Kidney glomerular epithelial cell (primary cell): ENCODE measurements at places on chromosomes 11 and 22.

DNA sequence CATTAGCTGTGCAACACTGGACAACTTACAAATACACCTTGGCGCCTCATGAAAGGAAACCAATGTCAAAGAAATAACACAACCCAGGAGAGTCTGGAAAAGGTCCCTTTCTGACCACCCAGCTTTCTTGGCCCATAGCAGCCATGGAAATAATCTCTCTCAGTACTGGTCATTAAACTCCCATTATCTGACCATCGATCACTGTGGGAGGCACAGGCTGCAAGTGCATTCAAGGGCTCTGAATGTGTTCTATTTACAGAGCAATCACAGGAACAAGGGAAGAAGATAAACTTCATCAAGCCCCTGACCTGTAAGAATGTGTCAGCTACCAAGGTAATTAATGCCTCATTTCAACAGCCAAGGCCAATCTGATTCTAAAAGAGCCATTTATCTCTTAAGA, 40.1 kb downstream of the CTSC start:
- peak; percentile 12 for DNase-seq

DNA sequence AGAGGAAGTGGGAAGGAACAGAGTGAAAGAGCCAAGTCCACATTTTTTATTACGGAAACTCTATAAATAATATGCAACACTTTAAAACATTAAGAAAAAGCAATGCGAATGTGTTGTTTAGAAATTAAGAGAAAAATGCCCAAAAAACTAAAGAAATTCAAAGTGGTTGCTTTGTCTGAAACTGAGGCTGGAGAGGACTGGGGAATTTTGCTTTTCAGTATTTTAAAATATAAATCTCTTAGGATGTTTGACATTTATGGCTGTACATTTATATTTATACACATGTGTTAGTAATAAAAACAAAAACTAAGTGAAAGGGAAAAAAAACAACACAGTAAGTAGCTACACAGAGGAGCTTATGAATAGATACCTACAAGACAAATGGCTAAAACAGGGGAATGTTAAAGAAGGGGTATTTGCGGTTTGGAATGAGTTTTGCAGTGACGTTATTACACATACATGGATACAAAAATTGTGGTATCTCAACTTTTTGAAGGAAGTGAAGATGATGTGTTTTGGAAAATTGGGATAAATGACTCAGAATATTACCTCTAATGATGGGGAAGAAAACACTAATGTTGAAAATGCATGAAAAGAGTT, 97.0 kb upstream of the DRD2 start:
- no peak for DNase-seq

GRCh38 chr22:17476838-17477237, 86.5 kb upstream of the SLC25A18 start:
- DNase-seq = no peak

DNA sequence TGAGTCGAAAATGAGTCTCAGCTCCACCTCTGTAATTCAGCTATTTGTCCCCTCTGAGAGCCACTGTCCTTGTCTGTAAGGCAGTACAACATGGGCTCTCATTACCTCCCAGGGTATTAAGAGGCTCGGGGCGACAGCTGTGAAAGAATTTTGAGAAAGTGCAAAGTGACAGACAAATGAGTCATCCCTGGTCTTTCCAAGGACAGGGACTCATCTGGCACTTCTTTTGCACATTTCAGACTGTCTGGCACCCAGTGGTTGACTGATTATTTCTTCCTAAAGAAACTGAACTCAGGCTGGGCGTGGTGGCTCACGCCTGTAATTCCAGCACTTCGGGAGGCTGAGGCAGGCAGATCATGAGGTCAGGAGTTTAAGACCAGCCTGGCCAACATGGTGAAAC, 62.1 kb upstream of the ARFGAP3 start:
- DNase-seq = no peak

DNA sequence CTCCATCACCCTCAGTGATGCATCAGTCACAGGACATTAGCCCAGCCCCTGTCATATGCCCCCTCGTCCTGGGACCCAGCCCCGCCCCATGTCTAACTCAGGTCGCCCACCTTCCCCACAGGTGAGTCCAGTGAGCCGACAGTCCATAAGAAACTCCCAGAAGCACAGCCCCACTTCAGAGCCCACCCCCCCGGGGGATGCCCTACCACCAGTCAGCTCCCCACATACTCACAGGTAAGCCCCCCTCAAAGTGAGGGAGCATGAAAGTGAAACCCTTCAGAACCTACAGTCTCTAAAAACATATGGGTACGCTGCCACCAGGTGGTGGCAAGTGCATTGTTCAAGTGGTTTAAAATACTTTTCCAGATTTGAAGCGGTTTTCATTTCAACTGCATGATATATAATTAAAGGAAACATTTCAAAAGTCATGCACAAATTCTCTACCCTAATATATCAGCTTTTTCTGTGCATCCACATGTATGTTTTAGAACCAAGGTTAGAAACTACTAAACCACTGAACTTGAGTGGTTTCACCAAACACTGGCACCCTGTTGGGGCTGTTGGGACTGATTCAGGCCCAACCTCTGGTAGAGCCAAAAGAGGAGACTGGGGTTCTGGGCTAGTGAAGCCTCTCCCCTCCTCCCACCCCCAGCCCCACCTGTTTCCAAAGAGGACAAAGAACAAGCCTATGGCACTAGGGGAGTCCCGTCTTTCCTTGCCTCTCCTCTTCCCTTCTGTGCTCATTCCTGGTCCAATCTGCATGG, 17.3 kb downstream of the EPS8L2 start:
- DNase-seq = peak; percentile 17
